ENCODE measurements at places on chromosomes 13 and 19.
A peak's percentile ranks its signal among the peaks of the same experiment; 100 is the strongest.

GRCh38 chr13:19622193-19622592, 11.3 kb upstream of the MPHOSPH8 start:
- no peak for DNase-seq

- peak; percentile 64 for DNase-seq
Observed at GRCh38 chr19:56838024-56838908, 2.3 kb downstream of the PEG3 start.

DNA sequence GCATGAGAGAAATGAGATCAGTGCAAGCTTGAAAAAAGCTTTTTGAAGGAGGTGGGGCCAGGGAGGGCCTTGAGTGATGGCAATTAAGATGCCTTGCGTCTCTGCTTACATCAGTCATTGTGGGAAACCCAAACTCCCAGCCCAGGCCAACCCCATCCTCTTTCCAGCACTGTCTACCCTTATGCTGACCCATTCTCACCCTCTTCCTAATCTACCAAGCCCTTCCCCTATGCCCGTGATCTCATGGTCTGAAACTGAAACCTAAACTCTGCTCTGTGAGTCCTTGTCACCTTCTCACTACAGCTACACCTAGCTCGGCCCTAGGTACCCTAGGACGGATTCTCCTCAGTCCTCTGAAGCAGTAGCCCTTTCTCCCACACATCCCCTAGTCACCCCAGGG, 36.0 kb upstream of the SERP2 start:
- no peak for DNase-seq

DNA sequence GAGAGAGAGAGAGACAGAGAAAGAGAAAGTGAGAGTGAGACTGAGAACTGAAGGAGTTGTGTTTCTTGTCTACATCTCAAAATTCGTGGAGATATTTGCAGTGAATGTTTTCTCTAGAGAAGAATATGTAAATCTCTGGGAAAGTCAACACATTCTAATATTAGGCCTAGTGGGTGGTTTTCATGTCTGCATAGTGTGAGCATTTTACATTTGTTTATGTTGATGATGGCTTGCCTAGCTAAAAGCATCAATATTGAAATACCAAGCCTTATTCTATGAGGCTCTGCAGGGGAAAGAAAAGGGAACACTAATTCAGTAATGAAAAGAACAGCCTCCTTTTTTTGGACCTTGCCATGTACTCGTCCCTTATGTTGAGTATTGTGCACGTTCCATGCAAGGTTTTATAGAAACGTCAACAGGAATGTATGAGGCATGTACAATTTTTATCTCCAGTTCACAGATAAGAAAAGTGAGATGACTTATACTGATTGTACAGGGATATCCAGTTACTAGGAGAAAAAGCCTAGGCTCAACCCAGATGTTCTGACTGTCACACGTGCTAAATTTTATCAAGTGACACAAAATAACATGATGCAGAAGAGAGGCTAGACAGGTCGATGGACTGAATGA, 1288.9 kb upstream of the SLC10A2 start:
- no peak for DNase-seq

DNA sequence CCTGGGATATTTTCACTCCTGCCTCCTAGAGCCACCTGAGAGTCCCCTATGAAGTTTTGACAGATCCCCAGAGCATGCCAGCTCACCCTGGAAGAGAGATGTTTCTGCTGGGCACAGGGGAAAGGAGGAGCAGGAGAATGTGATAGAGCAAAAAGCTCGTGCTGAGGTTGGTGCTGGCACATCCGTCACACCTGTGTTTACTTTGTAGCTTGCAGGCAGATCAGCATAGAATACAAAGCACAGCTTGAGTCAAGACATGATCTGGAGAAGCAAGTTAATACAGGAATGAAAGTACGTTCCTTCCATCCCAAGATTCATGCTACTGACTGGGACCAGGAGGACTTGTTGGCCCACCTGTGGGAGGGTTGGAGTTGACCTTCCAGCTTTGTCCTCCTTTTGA, 46.1 kb downstream of the HSPH1 start:
- no peak for DNase-seq
